ENCODE measurements at places on chromosomes 5 and 9.

DNA sequence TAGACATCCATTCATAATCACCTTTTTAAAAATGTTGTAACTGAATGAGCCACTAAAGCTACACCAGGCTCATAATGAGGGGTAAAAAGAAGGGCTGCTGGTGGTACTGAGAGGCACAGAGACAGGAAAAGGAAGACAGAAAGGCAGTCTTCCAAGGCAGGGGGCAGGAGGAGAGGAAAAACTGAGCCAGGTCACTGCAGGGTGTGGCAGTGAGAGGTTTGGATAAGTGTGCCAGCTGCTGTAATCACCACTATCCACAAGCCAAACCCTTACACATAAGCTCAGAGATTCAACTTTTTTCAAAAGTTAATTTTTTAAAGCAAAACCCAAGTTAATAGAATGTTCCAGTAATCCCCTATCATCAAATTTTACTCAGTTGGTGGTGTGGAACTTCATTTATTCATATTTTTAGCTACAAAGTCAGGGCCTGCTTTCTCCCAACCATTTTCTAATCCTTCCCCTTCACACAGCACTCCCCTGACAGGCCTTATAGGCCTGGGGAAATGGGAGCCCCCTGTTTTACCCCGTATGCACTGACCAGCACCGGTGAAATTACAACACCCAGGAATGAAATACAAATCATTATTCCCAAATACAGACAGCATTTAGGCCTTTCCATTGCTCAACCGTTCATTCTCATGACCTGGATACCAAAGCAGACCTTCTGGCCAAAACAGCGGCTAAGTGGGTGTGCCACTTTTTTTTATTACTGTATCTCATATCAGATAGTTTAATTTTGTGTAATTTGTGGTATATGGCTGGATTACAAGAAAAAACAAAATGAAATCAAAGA lies 76.3 kb downstream of the EFNA5 start:
- no peak for DNase-seq

DNA sequence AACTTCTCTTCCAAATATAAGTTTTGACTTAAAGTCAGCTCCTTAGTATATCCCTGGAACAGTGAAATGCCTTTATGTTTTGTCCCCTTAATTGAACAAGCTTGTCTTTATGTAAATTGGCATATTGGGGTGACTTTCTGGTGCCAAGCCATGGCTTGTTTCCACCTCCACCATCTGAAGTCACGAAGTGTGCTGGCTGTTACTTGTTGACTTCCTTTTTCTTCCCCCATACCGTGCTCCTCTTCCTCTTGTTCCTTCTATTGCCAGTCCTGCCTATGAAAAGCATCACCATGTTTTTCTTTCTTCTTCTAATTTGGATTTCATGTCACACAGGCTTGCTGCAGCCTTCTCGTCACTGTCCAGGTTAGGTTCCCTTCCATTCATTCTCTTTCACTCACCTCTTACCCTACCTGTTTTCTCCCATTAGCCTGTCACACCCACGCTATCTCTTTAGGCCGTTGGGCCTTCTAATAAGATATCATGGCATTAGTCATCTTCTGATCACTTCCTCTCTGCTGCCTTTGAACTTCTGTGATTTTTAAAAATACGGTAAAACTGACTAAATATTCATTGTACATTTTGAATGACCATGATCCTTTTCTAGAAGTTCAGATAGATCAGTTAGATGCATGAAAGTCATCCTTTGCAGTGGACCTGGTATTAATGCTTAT lies 48.1 kb downstream of the IQGAP2 start:
- DNase-seq: no peak

DNA sequence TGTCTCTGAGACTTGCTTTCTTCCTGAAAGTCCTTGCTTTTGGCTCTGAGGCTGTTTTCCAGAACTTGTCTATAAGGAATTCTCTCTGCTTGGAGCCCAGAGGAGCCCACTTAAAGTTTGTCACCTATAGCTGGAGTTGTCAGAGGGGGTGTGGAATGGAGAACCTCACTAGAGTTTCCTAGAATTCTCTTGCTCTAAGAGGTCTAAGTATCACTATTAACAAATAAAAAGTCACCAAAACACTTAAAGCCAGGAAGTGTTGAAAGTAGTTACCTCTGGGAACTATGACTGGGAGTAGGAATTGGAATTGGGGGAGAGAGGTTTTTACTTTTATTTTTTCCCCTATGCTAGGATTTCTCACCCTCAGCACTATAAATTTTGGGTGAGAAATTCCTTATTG lies 15.0 kb downstream of the SIT1 start:
- no peak for DNase-seq

DNA sequence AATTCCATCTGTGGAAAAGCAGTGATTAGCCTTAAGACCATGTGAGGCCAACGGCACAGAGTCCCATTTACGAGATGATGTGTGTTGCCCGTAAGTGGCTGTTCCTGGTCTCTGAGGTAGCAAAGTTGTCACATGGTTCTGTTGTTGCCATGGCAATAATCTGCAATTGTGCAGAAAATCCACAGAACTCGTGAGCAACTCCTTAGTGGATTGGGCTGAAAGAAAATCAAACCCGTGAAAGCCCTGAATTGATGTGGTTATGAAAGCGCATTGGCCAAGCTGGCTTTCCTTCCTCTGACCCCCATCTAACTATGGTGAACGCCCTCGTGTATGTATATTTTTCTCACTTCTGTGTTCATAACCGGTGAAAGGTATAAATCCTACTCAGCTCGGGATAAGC lies 614.7 kb downstream of the EBF1 start:
- no peak for DNase-seq

- no peak for DNase-seq
These were observed 60.6 kb downstream of the DRD1 start for GRCh38 chr5:175383350-175383749.

GRCh38 chr9:78288214-78288892 lies 8.6 kb upstream of the PSAT1 start:
- no peak for DNase-seq

- no peak for DNase-seq
These were observed 65.8 kb downstream of the SETX start for GRCh38 chr9:132288966-132289365.

DNA sequence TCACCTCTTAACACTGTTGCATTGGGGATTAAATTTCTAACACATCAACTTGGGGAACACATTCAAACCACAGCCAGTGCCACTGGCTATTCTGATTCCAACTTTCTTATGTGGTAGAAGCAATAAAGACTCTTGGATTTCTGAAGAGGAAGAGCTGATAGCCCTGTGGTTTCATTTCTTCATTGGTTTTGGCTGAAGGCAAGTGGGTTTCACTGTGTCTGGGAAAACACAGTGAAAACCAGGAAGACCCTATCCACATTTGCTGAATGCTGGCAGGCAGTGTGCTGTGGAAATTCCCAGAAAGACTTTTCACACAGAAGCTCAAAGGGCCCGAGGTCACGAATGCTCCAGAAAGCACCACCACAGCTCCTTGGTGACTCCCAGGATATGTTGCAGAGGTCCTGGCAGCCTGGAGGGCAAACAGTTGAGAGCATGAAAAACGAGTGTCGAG lies 67.1 kb downstream of the DAPK1 start:
- DNase-seq: no peak

GRCh38 chr5:24080046-24080445 lies 564.7 kb downstream of the CDH10 start:
- no peak for DNase-seq

DNA sequence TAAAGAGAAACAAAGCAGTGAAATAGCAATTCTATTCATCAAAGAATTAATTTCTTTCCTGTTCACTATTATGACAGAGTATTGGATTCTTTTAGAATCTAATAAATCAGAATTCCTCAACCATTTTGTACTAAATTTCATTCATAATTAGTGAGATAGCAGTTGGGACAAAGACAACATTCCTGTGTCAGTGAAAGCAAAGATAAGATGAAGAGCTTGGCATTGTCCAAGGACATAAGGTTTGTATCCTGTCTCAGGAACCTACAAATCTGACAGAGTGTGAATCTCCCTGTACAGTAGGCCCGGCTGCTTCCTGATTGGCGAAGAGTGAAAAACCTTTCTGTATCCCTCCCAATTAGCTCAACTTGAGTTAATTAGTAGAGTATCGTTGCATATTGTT lies 349.1 kb downstream of the ISL1 start:
- no peak for DNase-seq

GRCh38 chr5:14133394-14133793 lies 9.7 kb upstream of the TRIO start:
- no peak for DNase-seq

DNA sequence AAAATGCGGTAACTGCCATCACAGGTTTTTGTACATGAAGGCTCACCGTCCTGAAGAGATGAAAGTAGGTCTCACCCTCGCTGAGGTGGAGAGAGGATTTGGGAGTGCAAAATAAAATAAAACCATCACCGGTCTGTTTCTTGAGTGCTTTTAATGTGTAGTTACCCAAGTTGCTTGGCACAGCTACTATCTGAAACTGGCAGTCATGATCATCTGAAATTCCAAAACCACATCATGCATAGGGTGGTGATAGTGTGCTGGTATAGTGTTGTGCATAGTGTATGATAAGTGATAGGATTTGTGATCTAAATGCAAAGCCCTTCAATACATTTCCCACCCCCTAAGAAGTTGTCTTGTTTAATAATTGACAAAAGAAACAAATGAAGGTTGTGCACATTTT lies 381.3 kb downstream of the DMRT2 start:
- no peak for DNase-seq

DNA sequence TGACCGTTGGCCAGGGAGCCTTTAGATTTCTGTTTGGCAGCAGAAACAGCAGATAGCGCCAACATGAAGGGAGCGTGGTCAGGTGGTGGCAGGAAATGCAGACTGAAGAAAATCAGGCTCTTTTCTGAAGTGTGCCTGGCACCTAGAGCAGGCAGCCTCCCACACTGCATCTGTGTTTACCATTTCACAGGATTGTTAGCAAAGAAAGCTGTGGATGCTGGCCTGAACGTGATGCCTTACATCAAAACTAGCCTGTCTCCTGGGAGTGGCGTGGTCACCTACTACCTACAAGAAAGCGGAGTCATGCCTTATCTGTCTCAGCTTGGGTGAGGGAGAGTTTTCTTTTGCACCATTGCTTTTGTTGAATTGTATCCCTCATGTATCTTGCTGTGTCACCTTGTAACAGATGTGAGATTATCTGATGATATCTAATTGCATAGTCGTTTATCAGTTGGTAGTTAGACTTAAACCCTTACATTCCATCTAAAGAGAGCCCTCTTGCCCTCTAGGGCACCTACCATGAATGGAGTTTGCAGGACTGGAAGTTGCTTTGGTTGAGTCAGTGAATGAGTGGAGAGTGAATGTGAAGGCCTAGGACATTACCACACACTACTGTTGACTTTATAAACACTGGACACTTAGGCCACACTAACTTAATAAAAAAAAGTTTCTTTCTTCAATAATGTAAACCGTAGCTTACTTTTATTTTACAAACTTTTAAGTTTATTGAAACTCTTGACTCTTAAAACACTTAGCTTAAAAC lies 42.8 kb downstream of the ACO1 start:
- DNase-seq: no peak

GRCh38 chr9:98345011-98345410 lies 89.6 kb upstream of the TBC1D2 start:
- DNase-seq: no peak

- no peak for DNase-seq
These were observed 588 bp downstream of the TRAF2 start for GRCh38 chr9:136886610-136887597.

- no peak for DNase-seq
These were observed 161.4 kb upstream of the ITGA1 start for GRCh38 chr5:52626312-52626711.

DNA sequence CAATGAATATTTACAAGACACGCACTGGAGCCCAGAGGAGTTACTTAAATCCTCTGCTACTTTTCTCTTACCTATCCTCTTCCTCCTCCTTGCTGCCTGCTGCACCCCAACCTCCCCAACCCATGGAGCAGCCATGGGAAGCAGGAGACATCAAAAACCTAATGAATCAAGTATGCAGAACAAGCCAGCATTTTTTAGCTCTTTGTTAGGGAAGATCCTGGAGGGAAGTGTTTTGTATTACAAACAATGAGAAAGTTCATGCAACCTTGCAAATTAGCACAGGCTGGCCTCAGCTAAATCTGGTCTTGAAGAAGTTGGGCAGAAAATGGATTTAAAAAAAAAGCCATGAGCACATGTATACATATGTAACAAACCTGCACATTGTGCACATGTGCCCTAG lies 498.8 kb downstream of the KIF4B start:
- no peak for DNase-seq

- DNase-seq: no peak
These were observed 246.7 kb downstream of the ADAMTSL1 start for GRCh38 chr9:18720691-18721090.

- no peak for DNase-seq
These were observed 123.3 kb upstream of the SLIT3 start for GRCh38 chr5:169424279-169424655.

GRCh38 chr5:172169216-172169615 lies 18.8 kb downstream of the STK10 start:
- no peak for DNase-seq

- DNase-seq: no peak
These were observed 234.1 kb downstream of the AP3B1 start for GRCh38 chr5:78060421-78060820.

DNA sequence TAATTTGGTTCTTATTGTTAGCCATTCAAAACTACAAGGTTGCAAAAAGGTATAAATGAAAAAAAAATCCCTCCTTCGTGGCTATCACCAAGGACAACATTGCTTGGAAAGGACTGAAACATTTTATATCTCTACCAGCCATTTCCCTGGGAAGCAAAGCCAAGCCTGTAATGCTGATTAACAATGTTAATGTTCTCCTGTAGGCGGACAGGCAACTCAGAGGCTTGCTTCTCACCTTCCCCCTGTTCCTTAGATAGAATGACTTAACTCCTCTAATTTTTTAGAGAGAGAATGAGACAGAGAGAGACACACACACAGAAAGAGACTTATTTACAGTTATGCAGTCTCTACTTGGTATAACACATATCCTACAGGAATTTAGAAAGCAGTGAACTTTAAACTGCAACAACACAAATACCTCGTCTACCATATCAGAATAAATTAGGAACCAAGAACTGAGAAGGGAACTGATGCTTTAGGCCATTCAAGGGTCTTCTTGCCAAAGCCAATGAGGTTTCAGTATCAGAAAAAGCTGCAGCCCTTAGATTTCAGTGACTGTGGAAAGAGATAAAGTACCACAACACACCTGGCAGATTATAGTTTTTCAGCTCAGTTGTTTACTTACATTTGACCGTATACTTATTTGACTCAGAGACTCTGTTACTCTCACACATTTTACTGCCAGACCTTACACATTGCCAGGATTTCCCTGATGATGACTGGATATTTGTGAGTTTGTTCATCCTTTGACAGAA lies 20.9 kb upstream of the MAN2A1 start:
- no peak for DNase-seq

DNA sequence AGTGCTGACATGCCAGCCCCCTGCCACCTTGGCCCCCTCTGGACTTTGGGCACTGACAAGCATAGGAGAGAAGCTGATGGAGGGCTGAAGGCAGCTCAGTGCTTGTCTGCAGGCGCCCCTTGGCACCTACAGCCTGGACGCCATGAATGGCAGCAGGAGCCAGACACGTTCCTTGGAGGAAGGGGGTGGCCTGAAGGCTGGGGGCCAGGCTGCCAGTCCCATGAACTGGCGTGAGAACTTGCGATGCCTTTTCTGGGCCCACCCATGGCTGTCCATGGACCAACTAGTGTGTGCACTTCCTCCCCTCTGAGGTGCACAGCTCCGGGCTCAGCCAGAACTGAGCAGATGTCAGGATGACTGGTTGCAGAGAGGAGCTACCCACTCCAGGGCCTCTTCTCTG lies 99.0 kb upstream of the RANBP6 start:
- DNase-seq: no peak

Data from activated naive CD4-positive, alpha-beta T cell (primary cell).